NCI-H524 treated with DMSO at 0.1 percent for 48 hours (cell line): ENCODE measurements at places on chromosomes 16 and 17.

GRCh38 chr17:65183736-65184135, 46.6 kb downstream of the RGS9 start:
- no peak for DNase-seq

GRCh38 chr17:82789051-82789592, 37.3 kb downstream of the TBCD start:
- DNase-seq: no peak

- DNase-seq: no peak
These were observed 370.2 kb upstream of the MAF start for GRCh38 chr16:79970551-79971236.

DNA sequence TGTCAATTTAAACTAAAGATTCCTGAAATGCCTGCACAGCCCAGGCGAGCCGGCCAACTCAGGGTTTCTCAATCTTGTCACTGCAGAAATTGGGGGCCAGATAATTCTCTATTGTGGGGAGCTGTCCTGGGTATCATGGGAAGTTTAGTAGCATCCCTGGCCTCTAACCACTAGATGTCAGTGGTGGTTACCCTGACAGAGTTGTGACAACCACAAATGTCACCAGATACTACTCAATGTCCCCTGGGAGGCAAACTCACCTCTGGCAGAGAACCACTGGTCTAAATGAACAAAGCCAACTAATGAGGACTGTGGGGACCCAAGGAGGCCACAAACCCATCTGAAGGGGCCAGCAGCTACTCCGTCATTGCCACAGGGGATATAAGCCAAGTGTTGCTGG, 90.9 kb downstream of the MYH11 start:
- DNase-seq: no peak

- DNase-seq: no peak
These were observed 50.9 kb upstream of the ZNF629 start for GRCh38 chr16:30837904-30838303.

- no peak for DNase-seq
These were observed 2.2 kb upstream of the ALDOA start for GRCh38 chr16:30063278-30063892.

DNA sequence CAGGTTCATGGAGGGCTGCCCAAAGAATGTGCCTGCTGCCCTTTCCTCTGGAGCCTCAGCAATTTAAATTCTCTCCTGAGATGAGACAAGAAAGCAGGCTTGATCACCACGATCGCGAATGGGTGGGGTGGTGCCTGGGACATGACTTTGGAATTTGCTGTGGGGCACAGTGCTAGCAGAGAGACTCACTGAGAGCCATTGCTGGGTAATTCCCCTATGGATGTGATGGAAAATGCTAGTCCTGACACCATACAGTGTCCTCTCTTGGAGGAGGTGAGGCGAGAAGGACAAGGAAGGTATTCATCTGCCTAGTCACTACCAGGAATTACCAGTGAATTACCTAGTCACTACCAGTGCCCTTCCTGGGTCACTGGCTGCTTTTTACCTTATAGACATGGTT, 15.5 kb downstream of the FAM20A start:
- DNase-seq: no peak

DNA sequence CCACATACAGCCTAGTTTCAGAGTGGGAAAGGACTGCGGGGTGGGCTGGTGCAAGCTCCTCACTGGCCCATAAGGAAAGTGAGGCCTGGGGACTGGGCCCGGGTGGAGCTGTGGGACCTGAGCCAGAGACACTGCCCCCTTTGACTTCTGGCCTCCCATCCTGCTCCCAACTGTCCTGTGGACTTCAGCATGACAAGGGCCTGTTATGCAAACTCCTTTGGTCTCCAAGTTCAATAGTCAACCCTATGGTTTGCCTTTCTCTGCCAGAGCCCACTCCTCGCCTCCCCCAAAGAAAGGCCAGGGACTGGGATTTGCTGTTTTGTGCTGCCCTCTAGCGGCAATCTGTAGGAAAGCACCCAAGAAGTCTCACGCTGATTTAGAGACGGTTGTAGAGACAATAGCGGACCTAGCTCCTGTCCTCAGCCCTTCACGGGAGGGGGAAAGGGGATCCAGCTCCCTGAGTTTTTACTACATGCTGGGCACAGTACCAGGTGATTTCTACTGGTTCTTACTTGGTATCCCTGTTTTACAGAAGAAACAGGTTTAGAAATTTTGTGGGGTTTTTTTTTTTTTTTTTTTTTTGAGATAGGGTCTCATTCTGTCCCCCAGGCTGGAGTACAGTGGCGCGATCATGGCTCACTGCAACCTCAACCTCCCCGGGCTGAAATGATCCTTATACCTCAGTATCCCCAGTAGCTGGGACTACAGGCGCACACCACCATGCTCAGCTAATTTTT, 1.2 kb upstream of the TLCD3B start:
- DNase-seq: peak; percentile 68

GRCh38 chr16:80277182-80277581, 263.6 kb upstream of the DYNLRB2 start:
- no peak for DNase-seq

- no peak for DNase-seq
These were observed 47.4 kb upstream of the LHX1 start for GRCh38 chr17:36889770-36890349.

- DNase-seq: no peak
These were observed 925.4 kb downstream of the CDH11 start for GRCh38 chr16:64196444-64196843.

DNA sequence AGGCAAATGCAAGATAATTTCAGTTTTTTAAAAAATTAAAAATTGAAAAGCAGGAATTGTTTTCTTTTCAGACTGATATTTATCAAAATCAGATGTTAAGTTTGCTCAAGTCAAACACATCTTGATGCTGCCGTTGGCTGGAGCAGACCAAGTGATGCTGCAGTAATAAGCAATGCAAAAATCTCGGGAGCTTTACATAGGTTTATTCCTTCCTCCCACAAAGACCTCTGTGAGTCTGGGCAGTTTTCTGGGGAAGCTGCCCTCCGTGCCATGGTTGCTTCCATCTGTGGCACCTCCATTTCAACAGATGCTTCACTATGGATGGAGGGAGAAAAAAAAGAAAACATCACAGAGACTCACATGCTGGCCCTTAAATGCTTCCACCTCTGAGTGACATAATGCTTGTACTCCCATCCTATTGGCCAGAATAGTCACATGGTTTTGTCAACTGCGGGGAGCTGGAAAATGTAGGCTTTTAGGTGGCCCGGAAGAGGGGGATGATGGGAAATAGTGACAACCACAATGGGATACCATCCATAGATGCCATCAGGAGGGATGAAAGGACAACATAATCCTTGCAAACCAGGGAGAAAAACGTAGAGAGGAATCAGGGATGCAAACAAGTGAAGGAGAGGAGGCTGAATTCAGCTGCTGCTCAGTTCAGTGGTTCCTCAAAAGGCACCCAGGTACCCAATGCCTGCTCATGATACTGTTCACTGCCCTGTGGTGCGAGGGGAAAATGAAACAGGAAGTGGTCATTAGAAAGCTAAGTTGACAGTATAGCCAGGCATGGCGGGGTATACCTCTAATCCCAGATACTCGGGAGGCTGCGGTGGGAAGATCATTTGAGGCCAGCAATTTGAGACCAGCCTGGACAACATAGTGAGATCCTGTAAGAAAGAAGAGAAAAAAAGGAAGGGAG, 13.5 kb upstream of the ERCC4 start:
- no peak for DNase-seq

- no peak for DNase-seq
These were observed 21.3 kb downstream of the TMEM186 start for GRCh38 chr16:8776129-8776584.

- DNase-seq: peak; percentile 65
These were observed 56.1 kb downstream of the YPEL2 start for GRCh38 chr17:59387351-59388068.

- DNase-seq: peak; percentile 72
These were observed 49.3 kb upstream of the USP7 start for GRCh38 chr16:9012848-9013507.

GRCh38 chr16:60123392-60124023, 1389.4 kb upstream of the GOT2 start:
- DNase-seq: no peak

DNA sequence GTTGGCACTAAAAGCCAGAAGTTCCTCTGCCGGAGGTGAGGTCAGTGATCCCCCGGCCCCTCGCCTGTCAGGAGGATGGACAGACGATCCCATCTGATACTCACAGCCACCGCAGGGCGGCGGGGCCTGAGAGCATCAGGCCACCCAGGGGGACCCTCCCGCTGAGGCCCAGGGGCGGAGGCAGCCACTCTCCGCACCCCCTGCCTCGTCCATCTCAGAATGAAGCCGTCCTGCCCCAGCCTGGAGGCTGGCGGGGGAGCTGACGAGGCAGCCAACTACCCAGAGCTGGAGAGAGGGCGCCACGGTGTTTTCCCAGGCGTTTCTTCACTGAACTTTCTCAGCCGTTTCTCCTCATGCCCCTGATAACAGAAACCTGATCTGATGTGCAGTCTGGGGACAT, 22.6 kb downstream of the TPSD1 start:
- DNase-seq: no peak

- DNase-seq: no peak
These were observed 174.3 kb downstream of the FTO start for GRCh38 chr16:53878216-53878615.

GRCh38 chr16:11560701-11561453, 25.8 kb downstream of the LITAF start:
- no peak for DNase-seq

DNA sequence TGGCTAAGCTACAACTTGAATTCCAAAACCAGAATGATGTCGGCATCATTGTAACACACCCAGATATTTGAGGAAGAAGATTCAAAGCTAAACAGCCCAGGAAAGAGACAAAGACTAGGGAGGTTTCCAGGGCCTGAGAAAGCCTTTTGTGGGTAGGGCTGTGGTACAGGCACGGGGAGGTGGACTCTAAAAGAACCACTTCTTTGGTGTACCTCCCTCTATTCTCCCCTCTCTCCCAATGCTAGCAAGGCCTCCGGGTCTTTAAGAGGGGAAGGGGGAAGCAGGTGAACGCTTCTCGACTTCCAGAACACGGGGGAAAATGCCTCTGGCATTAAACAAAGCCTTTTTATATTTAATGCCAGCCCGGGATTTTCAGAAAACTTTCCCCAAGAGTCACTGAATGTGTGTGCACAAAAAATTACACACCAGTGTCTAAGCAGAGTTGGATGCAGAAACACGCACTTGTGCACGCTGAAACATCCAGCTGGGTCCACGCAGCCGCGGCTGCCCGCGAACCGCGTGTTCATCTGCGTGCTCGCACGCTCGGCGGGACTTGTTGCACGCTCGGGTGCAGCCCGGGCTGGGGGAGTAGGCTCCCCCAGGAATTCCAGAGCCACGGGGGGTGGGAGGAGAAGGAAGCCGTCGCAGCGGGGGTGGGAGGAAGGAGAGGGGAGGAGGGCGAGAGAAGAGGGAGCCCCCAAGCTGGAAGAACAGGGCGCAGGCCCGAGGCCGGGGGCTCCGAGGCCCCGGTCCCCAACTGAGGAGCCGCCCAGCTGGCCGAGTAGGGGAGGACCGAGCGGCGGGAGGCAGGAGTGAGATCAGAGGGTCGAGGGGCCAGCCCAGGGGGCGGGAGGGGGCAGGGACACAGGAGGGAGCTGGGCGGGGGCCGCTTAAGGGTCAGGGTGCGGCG, 20.1 kb upstream of the ZNF423 start:
- DNase-seq: no peak

GRCh38 chr17:82031885-82032627, 578 bp downstream of the RAC3 start:
- DNase-seq: no peak

DNA sequence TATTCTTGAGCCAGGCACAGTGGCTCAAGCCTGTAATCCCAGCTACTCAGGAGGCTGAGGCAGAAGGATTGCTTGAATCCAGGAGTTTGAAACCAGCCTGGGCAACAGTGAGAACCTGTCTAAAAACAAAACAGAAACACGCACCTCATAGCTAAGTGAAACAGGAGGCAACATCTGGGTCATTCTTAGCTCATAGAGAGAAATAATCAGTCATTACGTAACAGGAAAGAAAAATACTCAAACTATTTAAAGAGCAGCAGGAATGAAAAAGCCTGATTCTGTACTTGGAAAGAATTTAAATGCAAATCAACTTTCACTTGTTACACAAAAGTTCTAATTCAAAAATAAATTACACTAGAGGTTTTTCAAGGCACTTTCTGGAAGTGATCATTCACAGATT, 17.2 kb downstream of the CHCT1 start:
- DNase-seq: no peak
